Stimulated activated CD8-positive, alpha-beta memory T cell treated with anti-CD3 and anti-CD28 coated beads, Interleukin-7, amount 100 ng/mL, for 1 hour (primary cell): ENCODE measurements at places on chromosomes 1 and 21.

DNA sequence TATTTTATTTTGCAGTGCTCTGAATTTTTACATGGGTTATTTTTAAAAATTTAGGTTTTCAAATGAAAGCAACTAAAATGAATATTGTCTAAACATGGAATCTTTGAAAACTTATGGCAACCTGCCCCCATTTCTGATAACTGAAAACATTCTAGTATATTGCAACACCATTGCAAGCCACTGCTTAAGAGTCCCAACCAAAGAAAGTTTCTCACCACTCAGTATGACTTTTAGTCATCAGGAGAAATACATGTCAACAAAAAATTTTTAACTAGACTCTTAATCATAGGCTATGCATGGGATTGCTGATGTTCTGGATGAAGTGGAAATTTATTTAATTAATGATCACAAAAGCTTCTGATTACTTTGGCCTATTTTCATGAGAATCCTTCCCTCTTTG lies 112.1 kb downstream of the TNFSF18 start:
- no peak for DNase-seq

DNA sequence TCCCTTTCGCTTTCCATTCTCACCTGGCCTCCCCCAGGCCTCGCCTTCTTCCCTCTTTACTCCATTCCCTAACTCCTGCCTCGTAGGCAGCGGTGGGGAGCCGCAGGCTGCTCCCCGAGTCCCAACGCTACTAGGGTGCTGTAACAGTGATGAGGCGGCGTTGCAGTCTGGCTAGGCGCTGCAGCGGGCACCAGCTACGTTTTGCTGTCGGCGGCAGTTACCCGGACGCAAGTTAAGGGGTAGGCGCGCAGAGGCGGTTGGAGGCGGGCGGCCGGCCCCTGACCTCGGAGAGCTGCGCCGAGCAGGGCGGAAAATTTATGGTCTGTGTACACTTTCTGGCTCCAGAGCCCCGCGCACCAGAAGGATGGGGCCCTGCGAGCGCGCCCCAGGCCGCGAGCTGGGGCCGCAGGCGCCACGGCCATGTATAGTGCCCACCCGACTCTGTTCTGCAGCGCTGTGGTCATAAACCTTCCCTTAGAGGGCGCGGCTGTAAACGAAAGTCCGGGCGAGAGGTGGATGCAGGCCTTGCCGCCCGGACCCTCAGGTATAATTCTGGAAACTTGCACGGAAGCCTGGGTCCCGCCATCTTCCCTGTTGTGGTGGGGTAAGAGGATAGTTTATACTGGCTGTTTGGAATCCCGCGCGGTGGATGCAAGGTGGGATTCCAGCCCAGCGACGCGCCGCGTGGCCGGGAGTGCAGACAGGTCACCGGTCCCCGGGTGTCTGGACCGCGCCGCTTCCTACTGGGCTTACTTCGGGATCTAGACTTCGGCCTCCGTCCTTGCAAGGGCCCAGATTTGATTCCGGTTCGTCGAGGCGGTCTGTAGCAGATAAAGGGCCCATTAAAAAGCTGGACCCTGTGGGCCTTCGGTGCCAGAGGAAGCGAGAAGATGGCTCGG lies 15.0 kb downstream of the HLX start:
- no peak for DNase-seq

GRCh38 chr1:173445164-173445563 lies 32.0 kb upstream of the PRDX6 start:
- no peak for DNase-seq

GRCh38 chr1:245177071-245177900 lies 22.5 kb downstream of the KIF26B start:
- DNase-seq: no peak

DNA sequence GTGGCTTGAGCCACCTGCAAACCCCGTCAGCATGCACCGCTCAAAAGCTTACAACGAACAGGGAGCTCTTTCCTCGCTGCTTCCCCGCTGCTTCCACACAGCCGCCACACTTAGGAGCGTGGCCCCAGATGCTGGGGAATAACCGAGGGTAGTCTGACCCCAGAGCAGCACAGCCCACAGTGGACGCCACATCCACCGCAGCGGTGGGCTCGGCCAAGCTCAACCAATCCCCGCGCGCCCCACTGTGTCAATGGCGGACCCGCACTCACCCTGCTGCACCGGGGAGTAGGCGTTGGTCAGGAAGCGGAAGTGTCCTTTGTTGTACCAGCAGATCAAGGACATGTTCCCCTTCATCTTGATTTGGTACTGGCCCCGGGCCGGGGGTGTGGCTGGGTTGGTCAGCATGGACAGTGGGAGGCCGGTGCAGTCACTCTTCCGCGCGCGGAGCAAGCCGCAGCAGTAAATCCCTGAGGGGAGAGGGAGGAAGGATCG lies 93.5 kb downstream of the PGBD5 start:
- no peak for DNase-seq

DNA sequence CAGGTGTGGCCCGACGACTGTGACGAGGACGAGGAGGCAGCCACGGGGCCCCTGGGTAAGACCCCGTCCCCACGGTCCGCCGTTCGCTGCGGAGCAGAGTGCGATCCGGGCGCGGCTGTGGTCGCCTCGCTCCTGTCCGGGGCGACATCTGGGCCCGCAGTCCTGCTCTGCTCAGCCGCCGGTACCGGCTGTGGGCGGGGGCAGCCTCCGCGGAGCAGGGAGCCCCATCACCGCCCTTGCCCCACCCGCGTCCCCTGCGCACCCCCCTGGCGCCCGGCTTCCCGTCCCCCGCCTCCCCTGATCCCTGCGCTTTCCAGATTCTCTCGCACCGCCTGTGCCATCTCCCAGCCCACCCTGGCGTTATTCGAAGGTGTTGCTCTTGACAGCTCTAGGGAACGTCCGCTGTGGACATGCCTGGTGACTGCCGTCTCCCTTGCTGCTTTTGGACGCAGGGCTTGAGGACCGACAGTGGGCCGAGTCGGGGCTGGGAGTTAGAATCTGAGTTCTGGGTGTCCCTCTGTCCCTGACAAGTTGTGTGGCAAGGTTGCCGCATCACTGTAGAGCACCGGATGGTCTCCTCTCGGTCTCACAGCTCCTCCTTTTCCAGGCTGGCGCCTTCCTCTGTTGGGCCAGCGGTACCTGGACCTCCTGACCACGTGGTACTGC lies 596 bp downstream of the TOR3A start:
- DNase-seq: no peak

DNA sequence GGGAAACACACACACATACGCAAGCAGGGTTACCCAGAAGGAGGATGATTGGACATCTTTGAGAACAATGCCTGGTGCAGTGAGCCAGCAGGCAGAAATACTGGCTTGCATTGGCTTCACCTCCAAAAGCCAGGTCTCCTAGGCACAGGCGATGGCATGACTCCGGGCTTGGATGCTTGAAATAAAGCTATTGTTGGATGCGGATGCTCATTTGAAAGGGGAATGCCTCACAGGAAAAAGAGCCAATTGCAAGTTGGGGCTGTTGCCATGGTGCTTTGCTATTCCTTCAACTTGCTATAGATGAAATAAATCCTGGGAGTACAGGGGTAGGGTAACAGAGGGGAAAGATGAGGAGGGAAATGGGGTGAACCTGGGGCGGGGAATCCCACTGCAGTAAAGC lies 180.7 kb upstream of the SGIP1 start:
- DNase-seq: no peak

GRCh38 chr21:17416139-17416538 lies 96.7 kb upstream of the CXADR start:
- DNase-seq: no peak

DNA sequence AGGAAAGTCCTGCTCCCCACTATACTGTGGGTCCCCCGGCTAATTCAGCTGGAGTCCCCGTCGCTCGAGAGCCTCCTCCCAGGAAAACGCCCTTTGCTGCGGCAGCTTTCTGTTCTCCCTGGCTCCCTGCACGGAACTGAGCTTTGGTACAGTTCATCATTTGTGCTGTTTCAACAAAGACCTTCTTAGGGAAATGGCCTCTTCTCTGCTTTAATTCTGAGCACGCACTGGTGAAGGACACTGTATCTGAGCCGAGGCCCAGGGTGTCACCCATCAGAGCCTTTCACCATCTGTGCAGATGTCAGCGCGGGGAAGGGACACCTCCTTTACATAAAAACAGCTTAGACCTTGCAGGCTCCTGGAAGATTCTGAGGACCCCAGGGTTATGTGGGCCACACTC lies 13.5 kb upstream of the PEX10 start:
- DNase-seq: no peak

GRCh38 chr1:168512864-168513595 lies 30.8 kb downstream of the XCL2 start:
- DNase-seq: no peak
